ENCODE measurements at places on chromosomes 5 and 9.

DNA sequence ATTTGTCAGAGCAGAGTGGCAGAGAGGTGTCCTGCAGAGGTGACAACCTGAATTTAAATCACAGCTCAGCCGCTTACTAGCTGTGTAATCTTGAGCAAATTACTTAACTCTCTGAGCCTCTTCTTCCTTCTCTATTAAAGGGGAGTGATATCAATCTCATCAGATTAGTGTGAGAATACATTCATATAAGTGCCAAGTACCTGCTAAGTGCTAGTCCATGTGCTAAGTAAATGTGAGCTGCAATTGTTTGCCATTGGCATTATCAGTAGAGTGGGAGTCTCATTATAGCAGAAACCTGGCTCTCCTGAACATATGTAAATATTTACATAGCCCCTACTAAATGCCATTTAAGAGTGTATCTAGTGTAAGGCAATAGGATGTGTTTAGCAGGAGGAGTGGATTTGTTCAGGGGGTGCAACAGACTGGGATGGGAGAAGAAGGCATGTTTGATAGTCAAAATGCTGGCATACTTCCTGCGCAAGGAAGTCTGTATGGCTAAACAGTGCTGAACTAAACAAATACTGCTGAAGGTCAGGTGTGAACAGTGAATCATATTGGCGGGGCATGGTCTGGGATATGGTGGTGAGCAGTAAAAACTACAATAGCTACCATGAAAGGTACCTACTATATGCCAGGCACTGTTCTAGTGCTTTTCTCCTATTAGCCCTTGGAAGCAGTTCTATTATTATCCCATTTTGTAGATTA, 74.5 kb downstream of the F2RL2 start:
- DNase-seq, result no peak

- no peak for DNase-seq
These were observed 112.8 kb upstream of the SPOCK1 start for GRCh38 chr5:137611794-137612435.

- DNase-seq, result no peak
These were observed 42.4 kb downstream of the STARD4 start for GRCh38 chr5:111469903-111470302.

GRCh38 chr9:77933019-77933418, 98.6 kb downstream of the GNAQ start:
- no peak for DNase-seq

GRCh38 chr5:66232706-66233445, 88.8 kb downstream of the SREK1 start:
- DNase-seq, result no peak

DNA sequence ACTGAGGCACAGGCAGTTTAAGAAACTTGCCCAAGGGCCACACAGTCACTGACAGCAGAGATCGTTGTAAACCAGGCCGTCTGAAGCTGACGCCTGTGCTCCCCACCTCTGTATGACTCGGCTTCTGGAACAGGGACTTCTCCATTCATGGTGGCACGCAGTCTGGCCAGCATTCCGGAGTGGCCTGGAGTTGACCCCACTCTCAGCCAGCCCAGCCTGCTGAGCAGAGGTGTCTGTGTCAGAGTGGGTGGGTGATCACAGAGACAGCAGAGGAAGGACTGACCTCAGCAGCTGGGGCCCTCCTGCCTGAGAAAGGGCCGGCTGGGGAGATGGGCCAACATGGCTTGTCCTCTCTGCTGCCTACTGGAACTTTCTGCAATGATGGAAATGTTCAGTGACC, 12.6 kb downstream of the LRSAM1 start:
- DNase-seq, result no peak

DNA sequence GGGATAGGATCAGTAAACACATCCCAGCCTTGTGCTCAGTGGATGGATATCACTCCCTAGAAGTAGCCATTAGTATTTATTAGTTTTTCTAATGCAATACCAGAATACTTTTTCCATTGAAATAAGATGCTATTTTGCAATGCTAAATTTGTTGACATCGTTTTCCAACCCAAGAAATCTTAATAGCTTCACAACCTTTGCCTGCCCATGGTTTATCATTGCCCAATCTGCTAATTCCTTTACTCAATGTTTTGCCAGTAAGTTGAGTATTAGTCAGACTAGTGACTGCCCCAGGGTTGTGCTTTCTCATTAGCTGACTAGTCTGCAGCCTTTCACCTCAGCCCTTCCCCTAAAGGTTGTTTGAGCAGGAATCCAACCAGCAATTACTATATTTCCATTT, 62.9 kb downstream of the NREP start:
- DNase-seq, result no peak

GRCh38 chr5:5524327-5524726, 101.8 kb downstream of the ICE1 start:
- no peak for DNase-seq

DNA sequence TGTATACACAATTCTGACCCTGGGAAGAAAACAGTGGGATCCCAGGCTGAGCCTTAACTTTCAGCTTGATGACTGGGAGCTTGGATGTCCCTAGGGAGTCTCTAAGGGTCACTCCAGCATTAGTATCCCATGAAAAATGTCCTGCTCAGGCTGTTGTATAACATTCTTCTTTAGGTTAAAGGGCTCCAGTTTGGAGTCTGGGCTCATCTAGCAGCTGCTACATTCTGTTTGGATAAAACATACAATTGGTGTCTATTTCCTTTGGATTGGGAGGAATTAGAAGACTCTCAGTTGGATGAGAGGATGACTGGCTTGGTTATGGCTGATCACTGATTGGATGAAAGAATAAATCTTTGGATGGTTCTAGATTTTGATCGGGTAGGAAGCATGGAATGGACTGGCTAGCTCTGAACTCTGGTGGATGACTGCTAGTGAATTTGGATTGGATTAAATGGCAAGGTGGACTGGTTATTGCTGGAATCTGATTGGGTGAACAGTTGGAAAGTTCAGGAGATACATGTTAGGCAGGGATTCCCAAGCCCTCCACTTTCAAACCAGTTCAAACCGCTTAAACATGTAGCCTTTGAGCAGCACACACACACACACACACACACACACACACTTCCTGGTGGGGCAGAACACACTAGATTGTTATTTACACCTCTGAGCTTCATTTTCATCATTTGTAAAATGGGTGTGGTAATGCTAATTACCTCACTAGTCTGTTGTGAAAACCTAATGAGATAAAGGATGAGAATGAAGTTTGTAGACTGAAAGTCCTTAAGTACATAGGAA, 7.1 kb upstream of the MYOZ3 start:
- DNase-seq, result no peak

DNA sequence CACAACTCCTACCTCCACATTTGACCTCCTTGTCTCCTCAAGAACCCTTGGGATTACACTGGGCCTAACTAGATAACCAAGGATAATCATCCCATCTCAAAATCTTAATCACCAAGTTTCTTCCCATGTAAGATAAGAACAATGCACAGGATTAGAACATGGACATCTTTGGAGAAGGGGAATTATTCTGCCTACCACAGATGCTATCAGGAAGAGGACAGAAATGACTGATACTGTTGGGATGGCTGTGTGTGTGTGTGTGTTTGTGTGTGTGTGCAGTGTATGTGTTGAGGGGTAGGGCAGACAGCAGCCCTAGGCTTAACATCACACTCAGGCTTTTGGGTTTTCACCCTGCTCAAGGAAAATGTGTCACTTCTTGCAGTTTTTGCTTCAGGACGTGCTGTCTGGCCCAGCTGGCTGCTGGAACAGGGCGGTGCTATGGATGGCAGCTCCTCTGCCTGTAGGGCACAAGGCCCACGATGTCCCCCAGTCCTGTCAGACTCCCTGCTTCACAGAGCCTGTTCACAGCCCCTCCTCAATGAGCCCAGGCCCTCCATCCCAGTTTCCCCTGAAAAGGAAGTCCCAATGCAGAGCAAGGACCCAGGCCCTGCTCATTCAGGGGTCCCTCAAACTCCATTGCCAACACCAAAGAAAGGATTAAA, 7.7 kb downstream of the CA9 start:
- no peak for DNase-seq

DNA sequence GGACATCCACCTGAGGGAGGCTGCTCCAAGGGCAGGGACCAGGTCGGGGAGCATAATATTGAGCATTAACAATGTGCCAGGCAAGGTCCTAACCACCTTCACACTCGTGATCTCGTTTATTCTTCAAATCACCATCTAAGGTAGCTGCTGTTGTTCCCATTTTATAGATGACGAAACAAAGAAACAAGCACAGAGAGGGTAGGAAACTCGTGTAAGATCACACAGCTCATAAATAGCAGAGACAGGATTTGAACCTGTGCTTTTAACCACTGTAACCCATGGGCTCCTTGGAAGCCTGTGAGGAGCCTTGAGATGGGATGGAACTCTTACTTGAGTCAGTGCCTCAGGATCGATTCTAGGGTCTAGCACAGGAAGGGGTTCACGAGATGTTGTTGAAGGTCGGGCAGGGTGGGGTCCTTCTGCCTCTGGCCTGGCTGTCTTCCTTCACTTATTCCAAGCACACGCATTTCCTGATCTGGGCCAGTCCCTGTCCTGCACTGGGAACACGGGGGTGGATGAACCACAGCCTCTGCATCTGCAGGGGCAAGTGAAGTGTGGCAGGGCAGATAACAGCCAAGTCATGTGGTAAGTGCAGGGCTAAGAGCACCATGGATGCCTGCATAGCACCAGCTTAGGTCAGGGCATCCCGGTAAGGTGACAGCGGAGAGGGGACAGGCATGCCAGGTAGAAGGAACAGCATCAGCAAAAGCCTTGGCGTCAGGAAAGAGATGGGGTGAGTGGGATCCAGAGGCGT, 188.1 kb downstream of the MELK start:
- DNase-seq, result no peak

GRCh38 chr5:79872291-79872690, 118.8 kb downstream of the MTX3 start:
- DNase-seq, result no peak

- no peak for DNase-seq
These were observed 73.6 kb upstream of the RPS23 start for GRCh38 chr5:82351754-82352145.

- DNase-seq, result no peak
These were observed 577.2 kb downstream of the MTRR start for GRCh38 chr5:8446179-8446578.

GRCh38 chr5:61640179-61641021, 308.3 kb downstream of the ZSWIM6 start:
- no peak for DNase-seq

DNA sequence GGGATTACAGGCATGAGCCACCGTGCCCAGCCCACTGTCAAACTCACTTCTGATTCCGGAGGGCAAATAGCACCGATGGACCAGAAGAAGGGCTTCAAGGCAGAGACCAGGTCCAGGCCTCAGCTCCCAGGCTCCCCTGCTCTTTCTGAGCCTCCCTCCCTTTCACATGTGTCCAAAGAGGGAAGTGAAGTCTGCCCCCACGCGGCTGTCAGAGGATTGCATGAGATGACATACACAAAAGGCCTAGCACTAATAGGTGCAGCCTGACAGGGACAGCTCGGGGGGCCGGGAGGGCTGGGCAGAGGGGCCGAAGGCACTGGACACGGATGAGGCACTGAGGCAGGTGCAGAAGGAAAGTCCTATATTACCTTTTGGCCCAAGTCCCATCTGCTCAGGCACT, 16.1 kb downstream of the FBP1 start:
- no peak for DNase-seq

DNA sequence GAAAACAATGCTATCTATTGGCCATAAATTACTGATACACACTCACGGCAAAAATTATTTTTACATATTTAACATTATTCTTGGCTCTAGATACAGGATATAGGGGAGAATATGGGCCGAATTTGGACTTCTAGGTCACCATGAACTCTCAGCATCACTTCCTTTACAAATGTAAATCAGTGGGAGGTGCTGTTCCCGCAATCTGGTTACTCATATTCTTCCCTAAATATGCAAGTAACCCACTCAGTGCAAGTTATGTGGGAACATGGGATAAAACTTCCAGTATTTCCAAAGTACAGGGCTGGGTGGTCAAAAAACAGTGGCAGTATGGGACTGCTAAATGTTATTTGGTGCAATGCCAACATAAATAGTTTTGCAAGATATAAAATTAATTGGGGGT, 145.6 kb downstream of the PPP2R2B start:
- DNase-seq, result no peak

DNA sequence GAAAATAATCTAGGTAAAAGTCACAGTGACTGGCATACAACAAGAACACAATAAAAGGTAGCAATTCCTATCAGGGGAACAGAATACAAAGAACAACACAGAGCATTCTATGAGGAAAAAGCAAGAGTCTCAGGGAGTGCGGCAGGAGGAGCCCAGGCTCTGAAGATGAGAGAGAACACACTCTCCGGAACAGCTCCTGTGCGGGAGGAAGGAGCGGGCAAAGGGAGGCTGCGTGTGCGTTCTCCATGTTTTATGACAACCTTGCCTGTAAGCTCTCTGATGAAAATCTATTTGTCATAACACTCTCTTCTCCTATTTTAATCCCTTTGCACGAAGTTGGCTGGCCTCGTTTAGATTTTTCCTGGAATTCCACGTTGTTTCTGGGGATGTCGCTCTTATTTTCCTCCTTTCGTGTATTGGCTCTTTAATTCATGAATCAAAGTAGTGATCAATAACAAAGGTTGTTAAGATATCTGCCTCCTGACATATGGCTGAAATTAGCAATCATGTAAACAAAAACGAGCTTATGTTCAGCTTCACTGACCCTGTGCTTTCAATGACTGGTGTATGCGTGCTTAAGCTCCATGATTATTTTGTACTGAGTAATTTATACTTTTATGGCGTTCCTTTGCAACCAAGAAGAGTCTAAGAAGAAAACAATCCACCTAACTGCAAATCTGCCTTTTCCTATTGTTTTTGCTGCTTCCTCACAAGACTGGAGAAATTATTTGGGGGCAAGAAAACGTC, 109.5 kb downstream of the MYO10 start:
- DNase-seq, result no peak

DNA sequence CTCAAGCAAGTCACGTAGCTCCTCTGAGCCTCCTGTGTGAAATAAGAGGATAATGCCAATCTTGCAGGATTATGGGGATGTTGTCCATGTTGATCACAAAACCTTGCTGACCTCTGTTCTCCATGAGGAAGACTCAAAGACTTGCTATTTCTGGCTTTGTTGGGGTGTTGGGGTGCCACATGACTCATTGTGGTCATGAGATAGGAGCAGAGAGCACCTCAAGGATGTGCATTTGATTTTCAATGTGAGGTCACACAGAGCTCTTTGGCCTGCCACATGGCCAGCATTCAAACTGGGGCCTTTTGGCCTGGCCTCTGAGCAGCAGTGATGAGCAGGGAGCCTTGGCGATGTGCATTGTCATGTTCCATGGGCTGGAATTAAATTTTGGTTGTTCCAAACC, 380.3 kb downstream of the GADD45G start:
- DNase-seq, result no peak

GRCh38 chr5:132498686-132499271, 8.2 kb upstream of the IRF1 start:
- DNase-seq, result no peak

DNA sequence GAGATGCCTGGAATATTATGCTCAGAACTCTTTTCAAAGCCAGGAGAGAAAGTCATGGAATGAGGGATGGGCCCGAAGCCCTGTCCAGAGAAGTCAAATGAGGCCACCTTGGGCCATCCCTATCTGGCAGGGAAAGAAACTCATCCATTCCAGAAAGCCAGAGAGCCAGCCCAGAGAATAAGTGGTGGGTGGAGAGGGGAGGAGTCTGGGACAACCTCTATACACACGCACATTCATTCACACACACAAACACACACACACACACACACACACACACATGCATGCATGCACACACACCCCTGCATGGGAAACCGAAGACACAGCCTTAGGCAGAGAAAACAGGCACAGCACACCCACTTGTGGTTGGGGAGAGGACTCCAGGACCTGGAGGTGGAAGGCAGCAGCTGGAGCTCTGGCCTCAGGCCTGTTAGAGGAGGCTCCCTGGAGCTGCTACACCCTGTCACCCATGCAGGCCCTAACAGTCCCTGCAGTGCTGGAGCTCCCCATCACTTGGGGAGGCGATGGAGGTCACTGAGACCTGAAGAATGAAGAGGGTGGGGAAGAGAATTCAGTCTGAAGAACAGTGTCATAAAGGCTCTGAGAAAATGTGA, 38.0 kb downstream of the TGFBI start:
- no peak for DNase-seq
